ENCODE measurements at places on chromosomes 2 and 18.

DNA sequence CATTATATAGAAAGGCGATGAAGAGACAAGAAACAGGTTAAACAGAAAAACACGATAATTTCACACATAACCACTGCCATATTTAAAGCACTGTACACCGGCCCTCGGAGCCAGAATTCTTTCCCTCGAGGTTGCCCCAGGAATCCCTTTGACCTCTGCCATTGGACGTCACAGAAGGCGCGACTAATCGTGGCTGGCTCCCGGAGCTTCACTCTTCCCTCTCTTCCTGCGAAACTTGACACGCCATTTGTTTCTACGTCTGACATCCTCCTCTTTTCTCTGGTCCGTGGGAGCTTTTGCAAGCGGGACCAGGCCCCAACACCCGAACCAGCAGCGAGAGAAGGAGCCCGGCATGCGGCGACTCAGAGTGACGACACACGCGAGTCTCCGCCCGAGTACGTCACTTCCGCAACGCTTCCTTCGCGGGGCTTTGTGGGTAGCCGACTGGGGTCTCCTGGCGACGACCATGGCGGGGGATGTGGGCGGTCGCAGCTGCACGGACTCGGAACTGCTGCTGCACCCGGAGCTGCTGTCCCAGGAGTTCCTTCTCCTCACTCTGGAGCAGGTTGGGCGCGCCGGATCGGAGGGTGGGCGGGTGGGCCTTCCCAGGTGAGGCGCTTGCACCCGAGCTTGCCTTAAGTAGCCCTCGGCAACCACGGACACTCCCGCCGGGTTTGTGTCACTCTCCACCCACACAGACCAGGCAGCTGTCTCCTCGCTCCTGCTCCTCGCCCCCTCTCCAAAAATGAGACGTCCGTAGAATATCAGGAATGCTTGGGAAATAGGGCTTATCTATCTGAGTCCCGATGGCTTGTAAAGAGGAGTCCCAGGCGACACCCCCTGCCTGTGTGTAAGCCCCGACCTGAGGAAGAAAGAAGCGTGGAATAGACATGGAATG is at the start of gene C2orf49:
Gene C2orf49 (plus strand): TSS at position 419 of the 898 bp plus-strand sequence. CDS start 48 bp downstream, at position 467.
- DNase-seq: peak; percentile 88

GRCh38 chr2:44169155-44169898 is 652 bp downstream of the PPM1B start:
- DNase-seq: peak; percentile 39

DNA sequence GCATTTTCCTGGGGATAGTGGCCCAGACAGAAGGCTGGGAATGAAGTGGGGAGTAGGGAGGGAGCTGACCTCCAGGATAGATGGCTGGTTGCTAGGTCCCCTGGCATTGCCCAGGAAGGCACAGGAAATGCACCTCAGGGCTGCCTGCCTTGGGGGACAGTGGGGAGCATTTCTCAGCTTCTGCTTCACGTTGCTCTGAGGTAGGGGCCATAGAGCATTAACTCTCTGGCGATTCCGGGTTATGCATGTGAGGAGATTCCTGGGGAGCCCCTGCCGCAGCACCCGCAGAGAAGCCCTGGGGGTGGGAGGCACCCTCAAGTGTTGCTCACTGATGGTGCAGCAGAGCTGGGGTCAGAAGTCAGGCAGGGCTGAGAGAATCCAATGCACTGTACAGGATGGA is 256.5 kb downstream of the CYP26B1 start:
- no peak for DNase-seq

DNA sequence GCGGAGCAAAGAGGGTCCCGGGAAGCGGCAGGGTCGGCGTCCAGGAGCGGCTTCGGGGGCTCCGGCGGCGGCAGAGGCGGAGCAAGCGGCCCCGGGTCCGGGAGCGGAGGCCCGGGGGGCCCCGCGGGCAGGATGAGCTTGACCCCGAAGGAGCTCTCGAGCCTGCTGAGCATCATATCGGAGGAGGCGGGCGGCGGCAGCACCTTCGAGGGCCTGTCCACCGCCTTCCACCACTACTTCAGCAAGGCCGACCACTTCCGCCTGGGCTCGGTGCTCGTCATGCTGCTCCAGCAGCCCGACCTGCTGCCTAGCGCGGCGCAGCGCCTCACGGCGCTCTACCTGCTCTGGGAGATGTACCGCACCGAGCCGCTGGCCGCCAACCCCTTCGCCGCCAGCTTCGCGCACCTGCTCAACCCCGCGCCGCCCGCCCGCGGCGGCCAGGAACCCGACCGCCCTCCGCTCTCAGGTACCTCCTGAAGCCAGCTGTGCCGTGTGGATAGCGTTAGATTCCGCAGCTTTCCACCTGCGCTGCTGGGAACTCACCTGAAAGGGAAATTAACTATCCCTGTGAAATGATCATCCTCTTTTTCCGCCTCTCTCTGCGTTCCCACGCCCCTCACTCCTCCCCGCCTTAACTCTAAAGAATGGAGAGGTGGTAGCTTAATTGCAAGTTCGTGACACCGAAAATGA is 472 bp downstream of the CNOT11 start:
- peak; percentile 57 for DNase-seq

DNA sequence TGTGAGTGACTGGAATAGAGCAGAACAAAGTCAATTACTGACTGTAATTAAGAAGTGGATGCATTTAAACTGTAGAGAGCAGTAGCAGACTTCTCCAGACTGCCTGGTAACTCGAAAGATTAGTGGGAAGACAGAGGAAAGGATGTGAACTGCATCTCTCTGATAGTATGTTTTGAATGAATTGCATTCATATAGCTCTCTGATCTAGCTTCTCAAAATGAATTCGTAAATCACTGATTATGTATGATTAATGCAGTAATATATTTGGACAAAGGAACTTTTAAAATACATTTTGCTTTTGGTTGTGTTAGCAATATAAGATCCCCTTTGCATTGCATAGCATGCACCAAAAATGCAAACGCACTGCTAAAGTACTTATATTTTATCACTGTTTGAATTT is 304.0 kb downstream of the ARHGAP15 start:
- no peak for DNase-seq

GRCh38 chr2:148209603-148210002 is 188.7 kb downstream of the MBD5 start:
- no peak for DNase-seq

DNA sequence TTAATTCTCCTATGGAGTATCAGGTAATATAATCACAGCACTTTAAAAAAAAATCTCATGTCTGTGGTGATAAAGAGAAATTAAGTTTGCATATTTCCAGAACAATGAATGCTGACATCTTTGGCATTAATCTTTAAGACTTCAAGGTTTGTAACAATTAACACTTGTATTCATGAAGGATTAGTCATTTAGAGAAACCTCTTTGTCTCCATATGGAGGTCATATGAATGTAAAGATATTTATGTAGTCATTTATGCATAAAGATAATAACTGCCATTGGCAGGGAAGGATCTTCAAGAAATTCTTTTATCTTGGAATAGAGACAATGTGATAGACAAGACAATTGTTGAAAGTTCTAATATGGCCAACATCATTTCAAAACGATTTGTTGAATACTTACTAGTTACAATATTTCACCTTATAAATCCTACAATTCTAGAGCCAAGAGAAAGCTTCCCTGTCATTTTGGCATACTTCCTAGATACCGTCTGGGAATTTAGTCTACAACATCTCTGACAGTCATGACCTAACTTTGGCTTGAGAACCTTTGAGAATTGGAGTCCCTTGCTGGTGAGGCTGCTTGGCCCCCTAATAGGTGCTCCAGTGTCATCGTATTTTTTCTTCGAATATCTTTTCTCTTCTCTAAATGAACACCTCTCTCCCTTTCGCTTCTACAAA is 33.6 kb downstream of the RASGRP3 start:
- no peak for DNase-seq

DNA sequence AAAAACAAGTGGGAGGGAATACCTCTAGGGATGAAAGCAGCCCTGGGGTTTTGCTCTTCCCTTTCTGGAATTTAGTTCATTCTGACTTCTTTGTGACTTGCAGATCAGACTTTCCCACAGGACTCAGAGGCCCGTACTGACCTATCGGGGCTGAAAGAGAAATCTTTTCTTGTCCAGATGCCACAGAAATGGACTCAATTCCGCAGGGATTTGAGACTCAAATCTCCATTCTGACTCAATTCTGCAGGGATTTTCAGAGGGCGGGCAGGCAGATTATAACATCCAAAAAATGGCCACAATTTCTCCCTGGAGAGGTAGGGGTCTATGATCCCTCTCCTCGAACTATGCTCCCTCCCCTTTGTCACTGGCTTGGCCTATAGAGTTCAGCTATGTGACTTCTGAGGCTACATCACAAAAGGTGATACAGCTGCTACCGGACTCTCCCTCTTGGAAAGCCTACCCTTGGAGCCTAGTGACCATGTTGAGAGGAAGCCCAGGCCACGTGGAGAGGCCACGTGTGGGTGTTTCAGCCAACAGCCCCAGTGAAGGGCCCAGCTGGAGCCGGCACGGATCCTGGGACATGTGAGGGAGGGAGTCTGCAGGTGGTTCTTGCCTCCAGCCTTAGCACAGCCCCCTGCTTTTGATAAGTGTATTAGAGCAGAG is 4.8 kb upstream of the EFHD1 start:
- DNase-seq: peak; percentile 42

DNA sequence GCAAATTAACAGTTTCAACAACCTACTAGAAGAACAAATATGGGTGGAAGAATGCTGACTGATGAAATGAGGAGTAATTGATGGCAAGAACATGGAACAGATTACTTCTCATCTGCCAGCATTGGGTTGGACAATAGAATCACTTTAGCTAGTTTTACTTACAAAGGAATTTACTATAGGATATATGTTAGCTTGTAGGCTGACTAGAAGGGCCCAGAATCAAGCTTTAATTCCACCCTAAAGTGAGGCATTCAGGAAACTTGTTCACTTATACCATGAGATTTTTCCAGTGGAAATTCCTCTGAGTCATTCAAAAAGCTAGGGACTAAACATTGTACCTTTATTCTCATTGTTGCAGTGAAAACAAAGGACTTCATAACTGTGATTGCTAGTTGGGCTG is 5.0 kb upstream of the ZSWIM2 start:
- DNase-seq: peak; percentile 59

GRCh38 chr2:237092920-237093781 is 7.5 kb downstream of the COPS8 start:
- DNase-seq: peak; percentile 58

DNA sequence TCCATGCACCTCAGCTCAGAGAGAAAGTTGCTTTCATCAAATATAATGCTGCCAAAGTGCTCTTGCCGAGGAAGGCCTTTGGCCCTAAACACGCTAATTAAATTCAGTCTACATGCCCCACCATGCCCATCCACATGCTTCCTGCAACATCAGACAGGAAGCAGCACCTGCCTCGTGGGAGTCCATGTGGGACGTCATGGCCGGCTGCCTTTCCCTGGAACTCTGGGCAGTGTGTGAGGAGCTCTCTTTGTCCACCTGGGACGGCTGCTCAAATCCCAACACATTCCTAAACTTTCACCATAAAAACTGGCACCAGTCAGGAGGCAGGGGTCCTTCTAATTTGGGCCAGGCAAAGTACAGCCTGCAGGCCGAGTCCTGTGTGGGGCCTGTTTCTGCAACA is 23.1 kb downstream of the FAM178B start:
- DNase-seq: no peak

- DNase-seq: no peak
These were observed 28.0 kb downstream of the AGAP1 start for GRCh38 chr2:235521844-235522243.

DNA sequence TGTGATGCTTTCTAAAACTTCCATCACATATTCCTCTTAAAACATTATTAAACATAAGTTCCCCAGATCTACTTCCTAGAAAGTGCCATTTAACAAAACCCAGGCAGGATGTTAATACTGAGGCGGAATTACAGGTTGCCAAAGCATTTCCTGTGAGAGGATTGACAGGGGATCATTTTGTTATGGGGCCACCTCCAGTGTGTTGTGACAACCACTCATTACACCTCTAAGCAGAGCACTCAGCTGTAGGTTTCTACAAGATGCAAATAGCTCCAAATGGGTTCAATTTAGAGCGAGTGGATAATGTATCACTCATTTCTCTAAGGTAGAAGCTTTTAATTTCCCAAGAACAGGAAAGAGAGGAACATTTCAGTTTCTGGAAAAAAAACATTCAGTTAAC is 1429.5 kb upstream of the ACVR2A start:
- no peak for DNase-seq

DNA sequence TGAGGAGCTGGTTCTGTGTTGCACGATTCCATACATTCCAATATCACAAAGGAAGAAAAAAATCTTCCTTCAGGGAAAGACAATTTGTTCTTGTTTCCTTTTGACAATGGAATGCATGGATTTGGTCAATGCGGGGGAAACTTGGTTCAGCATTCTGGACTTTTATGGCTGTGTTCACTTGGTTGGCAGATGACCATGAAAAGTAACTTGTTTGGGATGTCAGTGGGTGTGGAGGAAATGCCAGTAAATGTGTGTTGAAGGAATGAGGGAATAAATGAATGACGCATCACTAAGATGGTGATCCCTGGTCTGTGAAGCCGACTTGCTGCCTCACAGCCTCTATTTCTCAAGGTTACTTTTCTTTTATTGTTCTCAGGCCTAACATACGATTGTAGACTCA is 53.7 kb downstream of the THUMPD2 start:
- peak; percentile 74 for DNase-seq

GRCh38 chr2:9765611-9766531 is 77.4 kb upstream of the TAF1B start:
- DNase-seq: no peak

GRCh38 chr18:25112821-25113434 is 239.0 kb downstream of the ZNF521 start:
- no peak for DNase-seq

GRCh38 chr2:101405351-101405899 is 18.1 kb upstream of the CREG2 start:
- DNase-seq: no peak

DNA sequence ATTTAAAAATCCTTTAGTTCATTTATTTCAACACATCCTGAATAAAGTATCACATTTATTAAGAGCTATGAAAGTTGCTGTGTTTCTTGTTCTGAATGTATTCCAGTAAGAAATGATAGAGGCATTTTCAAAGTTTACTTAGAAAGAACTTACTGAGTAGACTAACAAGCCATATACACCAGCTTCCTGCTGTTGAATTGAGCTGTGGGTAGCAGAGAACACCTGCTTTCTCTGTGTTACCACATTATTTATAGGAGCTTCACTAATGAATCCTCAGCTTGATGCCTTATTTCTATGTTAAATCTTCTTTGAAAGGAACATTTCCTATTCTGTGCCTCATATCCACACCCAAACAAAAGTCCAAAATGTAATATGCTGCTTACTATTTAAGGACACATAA is 115.4 kb downstream of the CCDC141 start:
- DNase-seq: no peak

DNA sequence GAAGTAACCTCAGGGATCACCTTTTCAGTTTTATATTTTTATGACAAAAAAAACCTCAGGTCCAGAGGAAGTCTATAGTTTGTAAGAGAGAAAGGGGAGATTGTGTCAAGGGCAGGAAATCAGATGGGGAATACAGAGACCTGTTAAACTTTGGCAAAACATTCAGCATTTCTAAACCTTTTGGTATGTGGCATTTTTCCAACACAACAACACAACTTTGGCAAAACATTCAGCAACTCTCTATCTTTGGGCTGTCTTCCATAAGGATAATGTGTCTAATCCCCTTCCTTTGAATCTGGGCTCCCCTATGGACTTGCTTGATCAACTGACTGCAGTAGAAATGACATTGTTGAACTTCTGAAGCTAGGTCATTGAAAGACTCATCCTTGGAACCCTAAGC is 220.6 kb upstream of the CCDC68 start:
- peak; percentile 21 for DNase-seq

GRCh38 chr2:212683346-212684097 is 144.9 kb upstream of the ERBB4 start:
- peak; percentile 9 for DNase-seq
